ENCODE measurements at places on chromosomes 12 and 14.

DNA sequence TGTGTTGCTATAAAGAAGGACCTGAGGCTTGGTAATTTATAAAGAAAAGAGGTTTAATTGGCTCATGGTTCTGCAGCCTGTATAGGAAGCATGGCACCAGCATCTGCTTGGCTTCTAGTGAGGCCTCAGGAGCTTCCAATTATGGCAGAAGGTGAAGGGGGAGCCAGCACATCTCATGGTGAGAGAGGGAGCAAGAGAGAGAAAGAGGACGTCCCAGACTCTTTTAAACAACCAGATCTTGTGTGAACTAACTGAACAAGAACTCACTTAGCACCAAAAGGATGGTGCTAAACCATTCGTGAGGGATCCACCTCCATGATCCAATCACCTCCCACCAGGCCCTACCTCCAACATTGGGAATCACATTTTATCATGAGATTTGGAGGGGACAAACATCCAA lies 6.1 kb upstream of the SNAPC1 start:
- DNase-seq = no peak

DNA sequence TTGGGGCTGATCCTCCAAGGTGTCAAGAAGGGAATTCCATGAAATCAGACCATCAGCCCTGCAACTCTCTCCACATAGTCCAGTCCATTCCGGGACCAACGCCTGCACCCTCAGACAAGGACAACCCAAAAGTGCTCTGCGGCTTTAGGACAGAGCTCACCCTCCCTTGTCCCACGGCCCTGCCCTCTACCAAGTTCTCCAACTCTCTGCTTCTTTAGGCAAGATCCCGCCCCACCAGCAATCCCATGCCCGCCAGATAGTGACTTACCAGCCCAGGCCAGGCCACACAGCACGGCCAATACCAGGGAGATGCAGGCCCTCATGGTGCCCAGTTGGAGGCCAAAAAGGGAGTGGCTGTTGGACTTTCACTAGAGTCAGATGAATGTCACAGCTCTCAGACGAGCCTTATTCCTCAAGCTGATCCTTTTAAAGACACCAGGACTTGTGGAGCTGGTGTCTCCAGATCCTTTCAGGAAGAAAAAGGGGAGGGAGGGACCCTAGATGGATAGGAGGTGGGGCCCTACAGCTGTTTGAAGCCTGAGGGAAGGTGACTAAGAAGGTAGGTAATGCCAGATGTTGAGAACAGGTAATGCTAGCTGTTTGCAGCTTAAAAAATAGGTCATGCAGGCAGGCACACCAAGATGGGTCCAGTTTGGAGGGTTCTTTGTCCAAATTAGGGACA lies at the start of gene ENDOU:
Gene ENDOU (minus strand): TSS at position 400 of the 682 bp plus-strand sequence. CDS start 77 bp downstream, at position 323.
- no peak for DNase-seq

DNA sequence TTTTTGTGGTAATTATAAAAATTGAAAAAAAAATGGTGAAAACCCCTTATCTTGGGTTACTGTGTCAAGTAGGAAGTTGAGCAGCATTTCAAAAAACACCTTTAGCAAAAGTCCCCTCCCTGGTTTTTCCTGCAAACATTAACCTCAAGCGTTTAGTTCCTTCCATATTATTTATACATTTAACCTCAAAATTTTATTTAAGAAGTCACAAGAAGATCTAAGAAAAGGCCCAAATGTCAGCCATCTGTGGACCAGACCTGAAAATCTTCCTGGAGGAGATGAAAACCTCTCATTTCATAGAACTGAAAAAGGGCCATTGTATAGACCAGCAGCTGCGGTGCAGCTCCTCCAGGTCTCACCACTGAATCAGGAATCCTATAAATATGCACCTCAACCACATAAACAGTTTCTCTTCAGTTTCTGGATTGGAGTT lies 40.4 kb upstream of the BTG1 start:
- no peak for DNase-seq

- DNase-seq = no peak
These were observed 103.4 kb downstream of the SLC2A13 start for GRCh38 chr12:40002178-40003169.

GRCh38 chr14:68718023-68718990 lies 74.6 kb downstream of the ZFP36L1 start:
- no peak for DNase-seq

- no peak for DNase-seq
These were observed 28.5 kb upstream of the NFYB start for GRCh38 chr12:104166465-104166864.

GRCh38 chr14:52944254-52944653 lies 6.6 kb downstream of the FERMT2 start:
- no peak for DNase-seq

DNA sequence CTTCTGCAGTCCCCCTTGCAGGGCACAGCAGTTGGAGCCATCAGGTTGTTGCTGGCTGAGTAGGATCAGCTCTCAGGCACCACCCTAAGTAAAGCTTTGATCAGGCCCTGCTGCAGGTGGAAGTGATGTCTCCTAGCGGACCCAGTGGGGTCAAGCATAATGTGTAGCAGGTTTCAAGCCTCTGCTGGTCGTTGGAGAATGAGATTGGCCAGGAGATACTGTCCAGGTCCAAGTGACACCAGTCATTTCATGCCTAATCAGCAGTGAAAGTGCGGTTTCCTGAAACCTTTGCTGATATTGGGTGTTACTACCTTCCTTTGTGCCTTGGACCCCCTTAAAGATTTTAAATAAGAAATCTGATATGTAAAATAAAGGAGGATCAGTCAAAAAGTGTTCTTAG lies 72.6 kb downstream of the SUSD6 start:
- no peak for DNase-seq

DNA sequence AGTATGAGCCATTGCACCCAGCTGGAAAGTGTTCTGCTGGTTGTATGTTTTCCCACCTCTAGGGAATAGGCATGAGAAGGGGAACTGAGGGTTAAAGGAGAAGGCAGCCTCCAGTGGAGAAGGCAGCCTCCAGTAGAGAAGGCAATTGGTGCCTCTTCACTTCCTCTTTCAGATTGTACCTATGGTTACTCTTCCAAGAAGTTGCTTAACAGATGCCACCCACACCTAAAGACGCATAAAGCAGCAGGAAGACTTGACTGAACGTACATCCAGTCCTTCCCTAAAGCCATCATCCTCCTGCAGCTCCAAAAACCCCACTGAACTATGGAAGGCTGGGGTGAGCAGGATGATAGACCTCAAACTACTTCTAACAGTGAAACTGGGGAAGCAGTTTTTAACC lies 13.1 kb downstream of the DPF3 start:
- no peak for DNase-seq

GRCh38 chr14:30569216-30569902 lies 10.4 kb downstream of the G2E3 start:
- no peak for DNase-seq

All from BE2C (cell line).